ENCODE measurements at places on chromosomes 7 and 10.
A peak's percentile ranks its signal among the peaks of the same experiment; 100 is the strongest.

- no peak for DNase-seq
Measured at GRCh38 chr10:133258066-133258817, 18.4 kb downstream of the ADAM8 start.

- no peak for DNase-seq
Measured at GRCh38 chr7:131190146-131190545, 137.5 kb upstream of the MKLN1 start.

GRCh38 chr10:130377986-130378540 lies 241.9 kb downstream of the GLRX3 start:
- DNase-seq: no peak

GRCh38 chr10:61935077-61935476 lies 33.6 kb downstream of the ARID5B start:
- DNase-seq: no peak

DNA sequence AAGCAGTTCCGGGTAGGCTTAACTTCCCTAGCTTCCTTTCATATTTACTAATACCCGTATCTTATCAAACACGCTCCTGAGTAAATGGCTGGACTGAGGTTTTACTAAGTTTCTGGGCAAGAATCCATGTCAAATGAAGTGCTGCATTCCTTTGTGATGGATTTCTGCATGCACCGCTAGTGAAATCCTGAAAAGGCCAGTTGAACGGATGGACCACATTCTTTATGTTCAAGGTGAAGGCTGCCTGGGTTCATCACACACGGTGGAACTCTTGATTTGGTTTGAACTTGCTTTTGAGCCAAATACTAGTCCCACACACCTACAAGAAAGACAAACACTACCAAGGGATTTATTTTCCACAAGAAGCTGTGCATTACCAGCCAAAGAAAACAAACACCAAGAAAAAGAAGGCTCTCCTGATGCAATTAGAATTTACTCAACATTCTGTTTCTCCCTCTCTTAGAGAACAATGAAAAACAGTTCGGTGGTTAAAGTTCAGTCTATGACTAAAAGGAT lies 255.0 kb upstream of the SEMA3C start:
- DNase-seq: peak; percentile 50

- DNase-seq: no peak
Measured at GRCh38 chr7:44382459-44383265, 57.3 kb upstream of the CAMK2B start.

DNA sequence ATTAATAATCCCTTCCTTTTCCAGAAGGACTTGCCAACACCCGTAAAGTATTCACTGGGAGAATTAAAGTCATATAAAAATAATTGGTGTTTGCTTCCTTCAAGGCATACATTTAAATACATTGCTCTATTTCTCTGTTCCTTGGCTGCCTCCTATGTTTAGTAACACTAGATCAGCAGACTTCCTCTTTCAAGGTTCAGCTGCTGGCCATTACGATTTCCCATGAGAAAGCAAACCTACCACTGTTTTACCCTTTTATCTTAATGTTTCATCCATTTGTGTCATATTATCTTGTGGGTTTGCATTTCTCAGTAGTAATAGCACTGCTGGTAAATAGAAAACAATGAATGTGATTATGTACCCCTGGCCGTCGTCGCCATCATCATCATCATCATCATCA lies 313.8 kb upstream of the BMPER start:
- no peak for DNase-seq

GRCh38 chr10:23110722-23111516 lies 15.5 kb downstream of the MSRB2 start:
- no peak for DNase-seq

DNA sequence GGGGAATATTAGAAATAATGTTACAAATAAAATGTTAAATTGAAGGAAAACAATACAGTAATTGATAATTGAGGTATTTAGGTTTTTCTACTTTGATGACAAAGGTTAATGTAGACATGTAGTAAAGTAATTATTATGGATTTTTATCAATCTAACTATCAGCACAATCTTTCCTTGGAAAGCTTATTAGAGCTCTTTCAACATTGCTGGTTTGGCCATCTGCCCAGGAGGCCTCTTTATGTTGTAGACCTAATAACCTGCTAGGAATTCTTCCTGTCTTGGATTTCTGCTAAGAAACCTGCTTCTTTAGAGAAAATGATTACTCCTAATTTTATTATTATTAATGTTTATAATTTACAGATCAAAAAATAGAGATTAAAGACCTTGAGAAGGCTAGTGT lies 78.9 kb downstream of the CHRM2 start:
- DNase-seq: no peak

DNA sequence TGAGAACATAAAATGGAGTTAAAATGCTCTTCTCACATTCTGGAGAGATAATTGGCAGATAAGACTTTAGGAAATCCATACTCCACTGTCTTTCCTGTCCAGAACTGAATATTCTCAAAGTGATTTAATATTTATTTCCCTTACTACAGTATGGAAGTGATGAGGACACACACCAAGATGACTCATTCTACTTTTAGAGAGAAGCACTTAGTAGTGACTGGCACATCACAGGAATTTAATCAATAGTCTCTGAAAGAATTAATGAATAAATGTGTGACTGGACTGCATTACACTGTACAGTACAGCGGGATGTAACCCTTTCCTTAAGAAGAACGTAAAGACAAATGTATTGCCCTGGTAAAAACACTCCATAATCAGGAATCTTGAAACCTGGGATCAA lies 116.7 kb downstream of the SEMA3E start:
- peak; percentile 62 for DNase-seq

GRCh38 chr7:2613931-2614600 lies 17.7 kb upstream of the TTYH3 start:
- no peak for DNase-seq

GRCh38 chr7:105782391-105783042 lies 93.9 kb downstream of the ATXN7L1 start:
- DNase-seq: peak; percentile 52

- no peak for DNase-seq
Measured at GRCh38 chr7:92614660-92615174, 24.5 kb upstream of the FAM133B start.

DNA sequence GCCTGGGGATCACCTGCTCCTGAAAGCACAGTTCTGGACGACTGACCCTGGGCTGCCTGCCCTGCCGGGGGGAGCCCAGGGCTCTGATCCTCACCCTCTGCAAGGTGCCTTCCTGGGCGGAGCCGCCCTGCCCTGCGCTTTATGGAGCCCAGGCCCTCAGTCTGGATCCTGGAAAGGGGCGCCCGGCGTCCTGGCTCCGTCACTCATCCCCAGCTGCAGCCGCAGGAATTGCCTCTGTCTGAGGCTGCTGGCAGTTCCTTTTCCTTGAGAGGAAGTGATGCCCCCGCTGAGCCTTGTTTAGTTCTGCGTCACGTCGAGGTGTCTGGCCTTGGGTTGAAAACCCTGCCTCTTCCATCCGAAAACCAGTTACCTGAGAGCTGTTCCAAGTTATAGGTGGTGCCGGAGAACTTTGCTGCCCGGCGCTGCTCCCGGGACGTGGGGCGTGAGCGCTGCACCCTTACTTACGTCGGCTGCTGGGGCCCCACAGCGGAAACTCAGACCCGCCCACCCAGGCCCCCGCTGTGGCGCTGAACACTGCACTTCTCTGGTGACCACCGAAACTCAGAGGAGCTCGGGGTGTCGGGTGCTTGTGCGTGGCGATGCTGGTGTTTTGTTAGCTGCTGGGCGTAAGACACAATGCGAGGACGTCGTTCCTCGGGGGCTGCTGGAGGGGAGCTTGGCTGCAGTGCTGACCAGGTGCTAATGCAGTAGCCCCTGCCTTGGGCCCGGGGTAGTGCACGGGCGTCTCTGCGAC lies 5.4 kb downstream of the MAFK start:
- no peak for DNase-seq

- no peak for DNase-seq
Measured at GRCh38 chr10:70981936-70982335, 93.6 kb upstream of the PCBD1 start.

DNA sequence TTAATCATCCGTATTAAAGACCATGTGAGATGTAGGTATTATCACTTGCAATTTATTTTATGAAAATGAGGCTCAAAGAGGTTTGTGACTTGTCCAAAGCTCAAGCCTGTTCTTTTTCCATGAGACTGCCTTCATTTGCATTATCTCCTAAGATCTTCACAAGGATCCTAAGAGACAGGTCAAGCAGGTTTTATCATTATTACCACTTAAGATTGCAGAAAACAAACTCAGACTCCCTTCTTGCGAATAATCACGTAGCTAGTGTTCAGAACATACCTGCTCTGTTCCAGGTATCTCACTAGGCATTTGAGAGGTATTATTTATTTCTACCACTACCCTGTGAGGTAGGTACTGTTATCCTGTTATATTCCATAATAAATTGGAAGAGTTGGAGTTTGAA lies 64.8 kb downstream of the ZNRF2 start:
- DNase-seq: no peak

GRCh38 chr7:94012746-94013145 lies 8.6 kb upstream of the BET1 start:
- no peak for DNase-seq

DNA sequence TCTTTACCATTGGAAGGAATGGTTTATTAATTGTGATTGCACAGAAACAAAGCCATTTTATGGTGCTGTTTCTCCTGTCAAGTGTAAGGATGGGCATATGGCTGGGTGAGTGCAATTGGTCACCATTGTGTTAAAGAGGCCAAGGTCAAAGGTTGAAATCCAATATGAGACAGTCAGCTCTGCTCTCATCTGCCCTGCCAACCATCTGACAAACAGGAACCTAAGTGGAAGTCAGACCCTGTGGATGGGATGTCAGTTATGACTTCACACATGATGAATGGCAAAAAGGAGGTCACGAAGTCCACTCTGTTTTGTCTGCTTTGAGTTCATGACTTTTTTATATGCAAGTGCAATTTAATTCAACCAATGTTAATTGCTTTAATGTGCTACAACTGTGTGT lies 172.7 kb upstream of the TMEM229A start:
- no peak for DNase-seq

GRCh38 chr7:16982640-16983350 lies 101.0 kb upstream of the AGR3 start:
- DNase-seq: peak; percentile 42

- no peak for DNase-seq
Measured at GRCh38 chr10:125591886-125592285, 91.1 kb downstream of the TEX36 start.

DNA sequence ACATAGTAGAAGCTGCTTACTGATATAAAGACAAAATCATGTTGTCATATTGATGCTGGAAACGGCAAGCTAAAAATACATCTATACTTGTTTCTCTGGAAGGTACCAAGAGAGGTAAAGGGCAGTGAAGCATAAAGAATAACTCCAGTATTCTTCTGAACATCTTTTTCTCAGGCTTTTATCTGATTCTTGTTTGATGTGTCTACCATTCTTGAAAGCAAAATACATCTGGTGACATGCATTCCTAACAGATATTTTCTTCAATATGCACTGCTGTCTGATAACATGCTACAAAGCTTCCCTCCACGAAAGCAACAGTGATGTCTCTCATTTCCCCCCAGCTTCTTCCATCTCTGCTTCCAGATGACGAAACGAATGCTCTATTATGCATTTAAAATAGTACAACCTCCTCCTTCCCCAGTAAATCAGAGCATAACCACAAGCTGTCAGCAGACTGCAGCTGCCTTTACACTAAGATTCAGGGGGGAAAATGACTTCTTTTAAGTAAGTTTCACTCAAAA lies 100.8 kb downstream of the ARHGAP21 start:
- DNase-seq: no peak

- DNase-seq: no peak
Measured at GRCh38 chr7:135361788-135362187, 128.2 kb downstream of the STRA8 start.

DNA sequence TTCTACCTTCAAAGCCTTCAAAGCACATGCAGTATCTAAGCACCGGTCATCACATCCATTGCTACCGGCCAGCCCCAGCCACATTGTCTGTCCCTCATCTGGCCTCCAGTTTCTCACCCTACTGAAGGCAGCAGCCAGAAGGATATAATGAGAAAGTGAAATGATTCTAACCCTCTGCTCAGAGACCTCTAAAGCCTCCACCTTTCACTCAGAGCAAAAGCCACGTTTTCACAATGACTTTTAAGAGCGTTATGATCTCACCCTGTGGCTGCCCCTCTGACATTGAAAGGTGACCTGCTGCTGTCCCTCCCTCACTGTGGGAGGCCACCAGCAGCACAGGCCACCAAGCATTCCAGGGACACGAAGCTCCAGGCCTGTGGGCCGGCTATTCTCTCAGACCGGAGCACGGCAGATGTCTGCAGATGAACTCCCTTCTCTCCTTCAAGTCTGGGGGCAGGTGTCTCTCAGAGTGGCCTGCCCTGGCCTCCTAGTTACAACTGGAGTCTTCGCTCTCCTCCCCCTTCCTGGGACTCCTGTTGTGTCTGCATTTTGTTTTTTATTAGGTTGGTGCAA lies 94.9 kb upstream of the EEPD1 start:
- DNase-seq: no peak

GRCh38 chr7:56007891-56008290 lies 43.4 kb downstream of the PSPH start:
- DNase-seq: no peak

- DNase-seq: no peak
Measured at GRCh38 chr10:28595613-28596012, 62.7 kb downstream of the WAC start.

GRCh38 chr7:13991791-13992595 lies 2.5 kb upstream of the ETV1 start:
- DNase-seq: no peak

GRCh38 chr7:86660950-86661462 lies 17.3 kb downstream of the GRM3 start:
- DNase-seq: no peak

DNA sequence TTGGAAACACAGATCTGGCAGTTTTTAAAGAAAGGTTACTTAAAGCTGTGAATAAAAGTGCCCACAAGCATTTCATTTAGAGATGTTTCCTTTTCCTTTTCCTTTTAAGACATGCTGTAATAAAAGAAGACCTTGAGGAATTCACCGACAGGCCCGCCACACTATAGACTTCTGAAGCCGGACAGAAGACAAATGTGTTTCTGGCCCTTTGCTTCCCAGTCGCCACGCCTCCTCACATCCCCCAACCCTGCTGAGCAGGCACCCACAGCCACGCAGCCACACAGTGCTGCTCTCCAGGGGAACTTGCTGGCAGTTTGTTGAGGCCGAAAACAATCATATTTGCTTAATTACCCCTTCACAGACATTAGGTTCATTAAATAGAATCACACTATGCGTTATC lies 83.4 kb downstream of the SLC25A13 start:
- DNase-seq: no peak

DNA sequence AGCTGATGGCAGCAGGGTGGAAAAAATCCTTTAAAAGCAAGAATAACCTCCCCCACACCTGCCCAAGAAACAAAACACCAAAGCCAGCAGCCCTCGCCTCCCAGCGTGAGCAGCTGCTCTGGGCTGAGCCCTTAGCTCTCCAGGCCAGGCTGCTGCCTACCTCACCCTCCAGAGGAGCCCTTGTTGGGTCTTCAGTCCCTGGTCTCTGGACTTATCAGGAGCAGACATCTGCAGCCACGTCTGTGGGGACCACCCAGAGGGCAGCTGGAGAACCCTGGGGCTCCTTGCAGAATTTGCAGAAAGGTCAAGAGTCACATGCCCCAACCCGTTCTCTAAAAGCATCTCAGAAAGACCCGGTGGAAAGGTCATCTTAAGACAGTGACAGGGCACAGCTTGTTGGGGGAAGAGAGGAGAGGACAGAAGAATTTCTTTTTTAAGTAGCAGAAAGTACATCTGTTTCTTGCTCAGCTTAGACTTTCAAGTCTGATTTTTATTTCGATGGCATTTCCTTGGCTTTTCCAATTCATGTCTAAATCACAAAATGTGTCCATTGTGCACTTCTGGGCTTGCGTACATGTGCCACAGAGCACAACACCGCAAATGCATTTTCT lies 425.7 kb upstream of the NFE2L3 start:
- DNase-seq: no peak

All from RCC 7860 (cell line).